ENCODE measurements at places on chromosomes 6 and 20.

DNA sequence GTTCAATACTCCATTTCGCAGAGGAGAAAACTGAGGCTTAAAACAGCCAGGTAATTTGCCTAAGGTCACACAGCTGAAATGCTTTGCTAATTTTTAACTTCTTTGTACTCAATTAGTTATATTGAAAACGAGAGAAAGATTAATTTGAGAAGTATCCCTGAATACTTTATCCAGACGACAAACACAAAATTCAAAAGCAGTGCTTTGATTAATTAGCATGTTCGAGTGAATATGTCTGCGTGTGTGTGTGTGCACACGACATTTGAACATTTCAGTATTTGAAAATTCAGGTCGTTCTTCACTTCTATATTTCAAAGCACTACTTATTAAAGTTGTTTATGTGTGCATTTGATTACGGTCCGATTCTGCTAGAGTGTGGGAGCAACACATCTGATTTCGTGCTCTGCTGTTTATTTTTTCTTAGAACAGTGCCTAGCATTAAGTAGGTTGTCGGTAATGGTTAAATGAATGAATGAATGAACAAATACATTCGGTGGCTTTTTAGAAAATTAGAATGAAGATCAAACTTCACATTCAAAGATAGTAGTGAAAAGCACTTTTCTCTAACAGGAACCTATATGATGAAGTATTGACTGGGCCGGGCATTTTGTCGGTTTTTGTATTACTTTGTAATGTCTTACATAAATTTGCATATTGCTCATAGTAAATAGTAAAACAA lies 36.9 kb upstream of the SYNCRIP start:
- DNase-seq: no peak

GRCh38 chr6:100856146-100856545 lies 25.0 kb downstream of the ASCC3 start:
- no peak for DNase-seq

- DNase-seq: no peak
Measured at GRCh38 chr20:916125-916799, at the start of gene ANGPT4. Gene ANGPT4 (minus strand): TSS chr20:916334. CDS start chr20:916214, 120 bp downstream.

DNA sequence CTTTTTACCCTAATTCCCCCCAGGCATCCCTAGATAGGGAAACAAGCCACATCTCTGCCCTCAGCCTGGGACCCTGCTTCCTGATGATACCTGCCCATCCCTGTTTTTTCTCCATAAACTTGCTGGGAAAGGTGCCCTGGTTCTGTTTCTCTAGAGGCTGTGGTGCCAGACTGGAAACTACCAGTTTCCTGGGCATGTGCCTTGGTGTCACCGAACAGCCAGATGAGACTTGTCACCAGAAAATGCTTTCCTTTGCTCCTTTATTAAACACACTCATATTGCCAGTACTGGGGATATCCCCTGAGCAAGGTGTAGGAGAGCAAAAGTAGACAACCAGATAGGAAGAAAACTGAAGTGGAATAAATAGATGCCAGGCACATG lies 16.8 kb downstream of the SRSF3 start:
- DNase-seq: no peak

DNA sequence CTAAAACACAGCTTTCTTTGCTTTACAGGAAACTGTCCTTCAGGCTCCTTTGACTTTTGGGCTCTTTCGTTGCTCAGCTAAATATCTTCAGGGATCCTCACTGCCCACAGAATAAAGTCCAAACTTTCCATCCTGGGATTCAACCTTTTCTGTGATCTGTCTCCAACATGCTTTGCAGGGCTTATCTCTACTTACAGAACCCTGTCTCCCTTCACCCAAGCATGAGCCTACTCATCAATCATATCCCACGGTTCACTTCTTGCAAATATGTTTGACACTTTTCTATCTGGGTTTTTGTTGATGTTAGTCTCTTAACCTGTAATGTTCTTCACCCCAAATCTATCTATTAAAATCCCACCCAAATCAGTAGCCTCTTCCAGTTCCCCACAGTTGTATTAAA lies 327.3 kb upstream of the RNF24 start:
- DNase-seq: no peak

DNA sequence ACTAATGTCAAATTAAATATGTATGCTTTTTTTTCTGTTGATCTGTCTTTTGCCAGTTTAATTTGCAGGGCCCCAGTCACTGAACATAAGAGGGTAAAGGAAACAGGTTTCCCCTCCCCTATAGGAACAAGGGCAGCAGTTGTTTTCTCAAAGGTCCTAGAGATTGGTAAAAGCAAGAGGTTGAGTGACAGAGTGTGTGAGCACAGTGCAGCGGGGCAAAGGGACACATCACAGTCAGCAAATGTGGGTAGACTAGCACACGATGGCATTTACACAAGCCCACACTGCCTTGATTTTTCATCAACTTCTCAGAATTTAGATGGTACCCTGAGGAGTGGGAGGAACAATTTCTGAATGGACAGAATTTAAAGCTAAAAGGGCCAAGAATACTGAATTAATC lies 138.7 kb upstream of the MYLIP start:
- no peak for DNase-seq

DNA sequence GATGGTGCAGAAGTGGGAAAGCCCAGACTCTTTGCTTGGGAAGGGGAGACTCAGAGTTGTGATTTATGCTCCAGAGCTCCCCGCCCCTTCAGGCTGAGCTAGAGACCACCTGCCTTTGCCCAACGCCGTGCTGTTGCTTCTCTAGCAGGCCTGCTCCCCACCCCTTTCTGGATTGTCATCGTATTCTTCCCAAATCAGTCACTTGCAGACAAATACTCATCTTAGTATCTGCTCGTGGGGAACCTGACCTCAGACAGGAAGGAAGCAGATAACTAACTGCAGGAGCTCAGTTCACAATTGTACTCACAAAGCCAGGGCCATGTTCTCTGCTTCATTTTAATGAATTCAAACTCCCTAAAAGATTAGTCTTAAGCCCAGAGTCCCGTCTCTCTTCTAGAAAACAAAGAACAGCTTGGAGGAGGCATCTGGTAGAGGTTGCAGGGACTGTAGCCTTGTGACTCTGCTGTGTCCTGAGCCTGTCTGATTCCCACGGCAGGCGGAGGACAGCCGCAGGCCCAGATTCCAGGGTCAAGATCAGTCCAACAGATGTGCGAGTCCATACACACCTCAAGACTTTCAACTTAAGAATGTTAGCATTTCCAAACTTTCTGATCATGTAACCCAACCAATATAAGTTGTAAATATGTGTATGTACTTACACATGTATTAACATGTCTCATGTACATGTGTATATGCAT lies 57.2 kb upstream of the GGTLC1 start:
- DNase-seq: no peak

DNA sequence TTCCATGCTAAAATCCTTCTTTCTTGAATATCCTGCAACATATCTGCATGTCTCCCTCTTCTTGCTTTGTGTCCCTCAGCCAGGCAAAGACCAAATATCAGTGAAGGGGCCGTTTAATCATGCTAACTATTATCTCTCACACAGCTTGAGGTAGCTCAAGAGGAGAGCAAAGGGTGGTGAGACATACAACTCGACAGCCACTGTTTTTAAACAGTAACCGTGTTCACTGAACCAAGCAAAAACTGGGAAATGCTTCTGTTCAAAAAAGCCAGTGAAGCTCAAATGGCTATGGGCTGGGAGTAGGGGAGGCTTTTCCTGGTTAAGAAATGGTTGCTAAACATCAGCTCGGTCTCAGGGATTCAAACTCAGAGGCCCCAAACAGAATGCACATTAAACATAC lies 83.4 kb downstream of the MAP7 start:
- DNase-seq: no peak

DNA sequence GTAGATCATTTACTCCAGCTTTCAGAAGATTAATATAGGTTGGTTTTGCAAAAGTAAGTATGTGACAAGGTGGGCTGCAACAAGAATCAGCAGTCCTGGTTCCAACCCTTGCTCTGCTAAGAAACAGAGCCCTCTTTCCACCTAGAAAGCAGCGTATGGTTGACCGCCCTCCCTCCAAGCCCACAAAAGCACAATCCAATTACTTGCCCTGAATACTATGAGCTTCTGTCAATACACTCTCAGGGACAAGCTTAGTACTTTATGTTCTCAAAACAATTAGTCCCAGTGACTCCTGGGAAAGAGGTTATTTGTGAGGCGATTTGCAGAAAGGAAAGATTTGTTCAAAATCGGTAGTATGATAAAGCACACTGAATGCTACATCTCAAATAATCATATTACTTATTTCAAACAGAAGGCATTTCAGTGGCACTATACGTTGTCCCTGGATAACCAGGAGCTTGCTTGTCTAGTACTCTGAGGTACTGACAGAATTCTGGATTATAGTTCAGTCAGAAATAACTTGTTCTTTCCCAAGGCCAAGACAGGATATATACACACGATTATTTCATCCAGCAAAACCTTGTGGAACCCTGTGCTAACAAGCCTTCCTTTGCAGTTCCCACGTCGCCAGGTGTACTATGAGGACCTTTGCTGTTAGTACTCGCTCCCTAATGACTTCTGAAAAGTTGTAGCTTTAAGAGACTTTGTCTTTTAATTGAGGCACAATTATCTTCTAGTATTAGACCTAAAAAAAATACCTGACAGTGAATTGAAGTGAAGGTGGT lies 96.9 kb upstream of the ADTRP start:
- no peak for DNase-seq

- no peak for DNase-seq
Measured at GRCh38 chr6:38281126-38281525, 358.6 kb downstream of the BTBD9 start.

GRCh38 chr20:44819936-44820335 lies 9.6 kb upstream of the RIMS4 start:
- no peak for DNase-seq

- no peak for DNase-seq
Measured at GRCh38 chr6:19303383-19303782, 533.8 kb upstream of the ID4 start.

Data from stimulated activated CD4-positive, alpha-beta T cell treated with anti-CD3 and anti-CD28 coated beads, Interleukin-4, amount 100 ng/mL, for 1 hour (primary cell).